ENCODE measurements at places on chromosomes 13 and 19.

DNA sequence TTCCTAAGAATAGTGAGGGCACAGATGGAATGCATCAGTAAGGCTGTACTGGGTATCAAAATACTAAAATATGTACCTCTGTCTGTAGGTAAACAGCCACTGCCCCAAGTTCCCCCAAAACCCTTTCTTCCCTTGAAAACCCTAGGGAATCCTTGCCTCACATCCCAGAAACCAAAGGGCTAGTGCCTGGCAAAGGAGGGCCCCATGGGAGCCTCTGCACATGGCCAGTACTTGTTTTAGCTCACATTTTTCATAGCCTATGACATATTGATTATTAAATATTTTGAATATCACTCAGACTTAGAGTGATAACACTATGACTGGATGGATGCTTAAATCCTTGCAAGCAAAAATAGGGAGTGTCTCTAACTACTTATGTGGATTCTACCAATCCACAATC is 237.1 kb downstream of the LHFPL6 start:
- DNase-seq = no peak

DNA sequence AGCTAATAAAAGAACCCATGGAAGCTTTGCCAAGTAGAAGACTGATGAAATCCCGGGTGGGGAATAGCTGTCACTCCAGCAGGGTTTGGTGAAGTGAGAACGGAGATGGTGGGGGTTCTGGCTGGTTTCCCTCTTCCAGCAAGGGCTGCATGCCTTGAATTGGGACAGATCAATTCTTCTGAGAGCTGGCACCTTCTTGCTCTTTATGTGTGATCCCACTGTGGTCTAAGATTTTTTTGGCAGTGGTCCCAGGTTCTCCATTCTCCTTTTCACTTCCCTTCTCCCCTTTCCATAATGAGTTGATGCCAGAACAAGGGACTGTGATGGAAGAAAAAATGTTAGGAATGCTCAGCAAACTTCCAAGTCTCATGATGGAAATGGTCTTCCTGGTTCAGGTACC is 50.0 kb downstream of the TNFSF11 start:
- DNase-seq = no peak

DNA sequence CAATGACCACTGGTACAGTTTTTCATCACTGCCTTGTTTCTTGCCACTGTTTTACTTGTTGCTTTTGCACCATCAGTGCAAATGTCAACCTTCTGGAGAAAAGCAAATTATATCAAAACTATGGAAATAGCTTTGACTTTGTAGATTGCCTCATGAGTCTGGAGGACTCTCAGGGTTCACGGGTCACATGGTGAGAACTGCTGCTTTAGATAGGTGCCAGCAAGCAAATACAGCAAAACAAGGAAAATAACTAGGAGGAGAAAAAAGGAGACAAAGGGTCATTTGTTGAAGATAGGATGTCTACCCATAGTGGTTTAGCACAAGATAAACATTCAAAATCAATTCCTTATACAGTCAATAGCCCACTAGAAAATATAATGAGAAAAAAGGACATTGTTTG is 33.1 kb downstream of the POLR1D start:
- DNase-seq = no peak

GRCh38 chr19:41616792-41617621 is 9.9 kb downstream of the CEACAM4 start:
- no peak for DNase-seq

- DNase-seq = no peak
These were observed 81.1 kb downstream of the CACNA1A start for GRCh38 chr19:13425151-13425550.

GRCh38 chr13:113666951-113667701 is at the start of gene GRK1:
TSS of gene GRK1 (plus strand) at chr13:113667219. CDS start at chr13:113667387, 168 bp downstream.
- DNase-seq = no peak

DNA sequence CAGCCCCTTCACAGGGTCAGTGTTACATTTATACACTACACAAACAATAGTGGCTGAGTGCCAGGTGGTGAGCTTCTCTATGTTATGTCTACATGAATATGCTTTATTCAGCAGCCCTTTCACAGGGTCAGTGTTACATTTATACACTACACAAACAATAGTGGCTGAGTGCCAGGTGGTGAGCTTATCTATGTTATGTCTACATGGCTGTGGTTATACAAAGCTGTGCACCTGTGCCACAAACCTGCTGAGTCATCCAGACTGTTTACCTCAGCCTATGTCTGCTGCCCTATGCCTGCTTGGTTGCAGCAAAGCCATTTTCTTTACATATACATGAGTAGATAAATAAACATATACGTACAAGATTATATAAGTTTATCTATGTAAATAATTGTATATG is 76.5 kb downstream of the ZNF726 start:
- DNase-seq = no peak
